Stimulated activated CD8-positive, alpha-beta memory T cell treated with anti-CD3 and anti-CD28 coated beads, Interleukin-15, amount 100 ng/mL, for 4 hours (primary cell): ENCODE measurements at places on chromosomes 7 and 10.

GRCh38 chr10:34249634-34250033 lies 565.5 kb downstream of the PARD3 start:
- no peak for DNase-seq

DNA sequence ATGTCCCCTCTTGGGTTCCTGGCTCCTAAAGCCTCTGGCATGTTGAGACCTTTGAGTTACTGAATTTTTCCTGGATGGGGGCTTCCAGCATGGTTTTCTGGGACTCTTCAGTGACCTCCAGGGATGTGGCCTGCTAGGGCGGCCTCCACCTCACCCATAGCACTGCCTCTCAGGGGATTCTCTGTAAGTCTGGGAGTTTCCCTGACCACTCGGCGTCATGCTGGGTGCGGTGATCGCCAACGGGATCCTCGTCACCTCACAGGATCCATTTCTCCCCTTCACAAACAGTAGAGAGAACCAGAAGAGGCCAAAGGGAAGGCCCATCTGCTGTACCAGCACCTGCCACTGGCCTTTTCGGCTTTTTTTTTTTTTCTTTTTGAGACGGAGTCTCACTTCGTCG lies 84.3 kb downstream of the NPTX2 start:
- DNase-seq: no peak

GRCh38 chr10:59934701-59935100 lies 28.3 kb upstream of the CCDC6 start:
- DNase-seq: no peak

GRCh38 chr10:106619346-106619745 lies 545.2 kb downstream of the SORCS1 start:
- no peak for DNase-seq

GRCh38 chr7:47283497-47284131 lies 298.3 kb downstream of the TNS3 start:
- no peak for DNase-seq

DNA sequence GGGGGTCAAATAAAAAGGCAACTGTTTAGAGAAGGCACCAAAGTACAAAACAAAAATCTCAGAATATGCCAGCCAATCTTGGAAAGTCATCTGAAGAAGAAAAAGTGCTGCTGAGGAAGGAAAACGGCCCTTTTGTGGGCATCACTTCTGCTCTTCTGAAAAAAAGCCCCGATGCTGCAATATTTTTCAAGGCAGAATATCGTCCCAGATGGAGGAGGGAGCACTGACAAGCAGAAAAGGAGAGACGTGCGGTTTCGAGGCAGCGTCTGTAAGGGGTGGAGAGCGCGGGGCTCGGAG lies 959 bp upstream of the ATRNL1 start:
- no peak for DNase-seq

- no peak for DNase-seq
Observed at GRCh38 chr7:101941481-101942383, 124.3 kb downstream of the CUX1 start.
